Activated naive CD4-positive, alpha-beta T cell (primary cell): ENCODE measurements at places on chromosomes 1 and 21.

- DNase-seq, result no peak
These were observed 34.7 kb downstream of the UBE2G2 start for GRCh38 chr21:44766818-44767354.

- DNase-seq, result no peak
These were observed 230.8 kb downstream of the PAPPA2 start for GRCh38 chr1:176693697-176694329.

DNA sequence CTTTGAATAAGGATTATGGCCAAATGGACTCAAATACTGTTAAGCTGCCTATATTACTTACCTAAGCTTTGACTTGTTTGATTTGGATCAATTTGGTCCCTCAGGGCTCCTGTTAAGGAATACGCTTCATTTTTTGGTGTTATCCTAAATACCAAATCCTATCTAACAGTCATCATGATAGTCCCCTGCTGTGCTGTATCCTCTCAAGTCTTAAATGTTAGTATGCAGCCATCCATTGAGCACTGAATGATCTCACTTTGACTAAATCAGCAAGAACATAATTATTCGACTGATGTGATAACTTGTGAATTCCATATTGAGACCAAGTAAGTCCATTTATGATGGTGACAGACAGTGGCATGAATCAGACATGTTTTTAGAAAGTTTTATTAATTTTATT is 53.1 kb upstream of the ATF3 start:
- no peak for DNase-seq

- no peak for DNase-seq
These were observed 6.8 kb downstream of the TRNP1 start for GRCh38 chr1:27000090-27000816.

- DNase-seq, result no peak
These were observed 117.5 kb downstream of the C1orf21 start for GRCh38 chr1:184504040-184504954.

DNA sequence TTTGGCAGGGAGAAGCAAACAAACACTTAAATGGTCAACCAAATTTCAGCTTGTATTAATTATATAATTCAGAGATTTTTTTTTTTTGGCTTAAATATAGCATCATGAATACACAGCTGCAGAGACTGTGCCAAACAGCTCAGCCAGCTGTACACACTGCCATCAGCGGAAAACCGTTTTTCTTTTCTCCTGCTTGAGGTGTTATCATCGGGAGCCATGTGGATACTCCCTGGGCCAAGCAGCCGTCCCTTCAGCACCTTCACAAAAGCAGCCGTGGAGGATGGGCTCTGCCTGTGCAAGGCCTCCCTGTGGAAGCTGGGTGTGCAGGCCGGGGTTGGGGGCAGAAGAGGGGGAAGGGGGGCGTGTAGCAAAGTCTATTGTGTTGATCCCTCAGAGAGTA is 85.0 kb downstream of the NUF2 start:
- no peak for DNase-seq
